ENCODE measurements at places on chromosomes 12 and 14.
A peak's percentile ranks its signal among the peaks of the same experiment; 100 is the strongest.

- DNase-seq, result no peak
Measured at GRCh38 chr12:96414637-96415036, 14.4 kb upstream of the CDK17 start.

- DNase-seq, result peak; percentile 87
Measured at GRCh38 chr14:96267336-96267735, 11.3 kb downstream of the BDKRB1 start.

GRCh38 chr14:79334272-79334671 lies 877.0 kb downstream of the DIO2 start:
- no peak for DNase-seq

DNA sequence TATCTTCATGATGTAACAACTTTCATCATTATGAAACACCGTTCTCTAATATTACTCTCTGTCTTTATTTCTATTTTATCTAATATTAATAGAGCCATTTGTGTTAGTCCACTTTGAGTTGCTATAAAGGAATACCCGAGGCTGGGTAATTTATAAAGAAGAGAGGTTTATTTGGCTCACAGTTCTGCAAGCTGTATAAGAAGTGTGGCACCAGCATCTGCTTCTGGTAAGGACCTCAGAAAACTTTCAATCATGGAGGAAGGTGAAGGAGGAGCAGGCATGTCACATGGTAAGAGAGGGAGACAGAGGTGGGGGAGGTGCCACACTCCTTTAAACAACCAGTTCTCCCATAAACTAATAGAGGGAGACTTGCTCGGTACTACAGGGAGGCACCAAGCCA lies 25.1 kb downstream of the BORCS5 start:
- no peak for DNase-seq

GRCh38 chr14:54010981-54011380 lies 54.4 kb upstream of the BMP4 start:
- DNase-seq, result no peak

GRCh38 chr12:4734625-4735340 lies 14.6 kb downstream of the GALNT8 start:
- DNase-seq, result no peak

DNA sequence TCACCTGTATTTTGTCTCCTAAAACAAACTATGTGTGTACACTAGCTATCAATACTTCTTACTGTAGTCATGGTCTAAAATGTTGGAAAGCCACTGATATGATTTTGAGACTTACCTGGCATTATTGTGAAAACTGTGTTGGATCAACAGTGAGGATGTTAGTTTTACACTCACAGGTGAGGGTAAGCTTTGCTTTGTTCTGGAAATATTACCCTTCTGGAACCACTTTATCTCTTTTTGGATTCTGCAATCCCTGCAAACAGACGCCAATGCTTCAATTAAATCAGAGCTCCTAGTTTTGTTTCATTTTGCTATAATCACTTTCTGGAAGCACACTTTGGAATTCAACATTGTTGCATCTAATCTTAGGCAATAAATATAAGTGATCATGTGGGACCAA lies 223.3 kb downstream of the RPS29 start:
- DNase-seq, result no peak

DNA sequence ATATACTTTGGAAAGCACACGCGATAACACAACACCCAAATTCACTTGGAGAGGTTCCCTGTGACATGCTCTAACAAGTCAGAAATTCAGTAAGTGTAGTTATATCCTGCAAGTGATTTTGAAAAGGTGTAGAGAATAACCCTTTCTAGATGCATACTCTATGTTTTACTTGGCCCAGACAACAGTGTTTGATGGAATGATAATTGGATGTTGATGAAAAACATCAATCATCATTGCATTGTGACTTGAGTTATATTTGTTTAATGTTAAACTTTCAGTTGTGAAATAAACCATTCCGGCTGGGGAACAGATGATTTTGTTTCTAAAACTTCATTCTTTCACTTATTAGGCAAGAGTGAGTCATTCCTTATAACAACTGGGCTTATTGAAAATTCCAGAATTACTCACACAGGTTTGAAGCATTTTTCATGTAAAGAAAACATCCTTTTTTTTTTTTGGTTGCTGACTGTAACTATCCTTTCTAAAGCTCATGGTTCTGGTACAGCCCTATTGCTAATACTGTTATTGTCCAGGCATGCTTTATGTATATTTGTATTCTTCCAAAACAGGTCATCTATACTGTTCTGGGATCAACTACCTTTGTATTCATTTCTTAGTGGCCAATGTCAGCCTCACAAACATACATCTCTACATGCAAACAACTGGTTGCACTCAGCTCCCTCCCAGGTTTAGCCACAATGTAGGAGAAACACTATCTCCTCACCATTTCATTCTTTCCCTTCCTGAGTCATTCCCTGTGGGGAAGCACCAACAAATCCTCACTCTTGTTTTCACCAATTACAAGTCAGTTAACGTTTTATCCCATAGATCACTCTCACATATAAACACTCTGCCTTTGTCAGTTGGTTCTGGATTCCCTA lies 121.2 kb upstream of the LRIG3 start:
- DNase-seq, result no peak

- DNase-seq, result peak; percentile 85
Measured at GRCh38 chr14:68676511-68676943, 116.3 kb downstream of the ZFP36L1 start.

DNA sequence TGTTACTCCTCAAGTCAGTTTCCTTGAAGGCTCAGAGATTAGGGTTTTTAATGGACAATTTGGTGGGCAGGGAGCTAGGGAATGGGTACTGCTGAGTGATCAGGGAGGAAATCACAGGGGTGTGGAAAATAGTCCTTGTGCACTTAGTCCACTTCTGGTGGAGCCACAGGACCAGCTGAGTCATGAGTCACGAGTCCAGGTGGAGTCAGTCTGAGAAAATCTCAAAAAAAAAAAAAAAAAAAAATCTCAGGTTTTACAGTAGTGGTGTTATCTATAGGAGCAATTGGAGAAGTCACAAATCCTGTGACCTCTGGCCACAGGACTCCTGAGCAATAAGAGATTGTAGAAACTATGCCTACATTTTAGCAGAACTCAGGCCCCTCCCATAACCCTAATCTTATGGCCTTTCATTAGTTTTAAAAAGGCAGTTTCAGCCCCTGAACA lies 28.2 kb upstream of the AMN1 start:
- no peak for DNase-seq

- DNase-seq, result no peak
Measured at GRCh38 chr14:97995038-97995437, 1197.9 kb downstream of the VRK1 start.

- no peak for DNase-seq
Measured at GRCh38 chr14:99751539-99752485, 41.4 kb upstream of the EML1 start.

GRCh38 chr14:103732868-103733620 lies 17.4 kb downstream of the ZFYVE21 start:
- DNase-seq, result no peak

DNA sequence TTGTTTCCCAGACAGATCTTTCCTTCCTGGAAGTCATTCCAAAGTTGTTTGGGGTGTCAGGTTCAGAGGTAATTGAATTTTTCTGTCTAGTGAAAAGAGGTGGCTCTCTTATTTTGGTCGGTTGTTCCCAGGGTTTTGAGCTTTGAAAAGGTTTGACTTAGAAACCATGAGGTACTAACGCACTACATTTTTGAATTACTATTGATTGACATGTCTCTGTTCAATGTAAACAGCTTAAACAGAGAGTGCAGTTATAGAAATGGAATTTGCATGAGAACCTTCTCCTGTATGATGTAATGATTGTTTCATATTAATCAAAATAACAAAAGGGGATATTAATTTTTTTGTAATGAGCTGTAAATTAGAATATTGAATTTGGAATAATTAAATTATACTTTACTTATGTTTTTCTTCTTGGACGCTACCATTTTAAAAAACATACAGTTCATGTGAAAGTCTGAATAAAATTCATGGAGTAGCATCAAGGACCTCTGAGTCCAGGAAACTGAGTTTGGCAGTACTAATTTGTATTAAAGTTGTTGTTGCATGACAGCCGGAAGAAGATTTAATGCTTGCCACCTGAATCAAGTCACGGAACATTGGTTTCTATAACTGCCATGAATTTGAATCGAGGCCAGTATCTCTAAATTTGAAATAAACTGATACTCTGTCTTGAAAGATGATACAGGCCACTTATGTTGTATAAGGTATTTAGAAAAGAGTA lies 41.7 kb downstream of the NPAS3 start:
- no peak for DNase-seq

DNA sequence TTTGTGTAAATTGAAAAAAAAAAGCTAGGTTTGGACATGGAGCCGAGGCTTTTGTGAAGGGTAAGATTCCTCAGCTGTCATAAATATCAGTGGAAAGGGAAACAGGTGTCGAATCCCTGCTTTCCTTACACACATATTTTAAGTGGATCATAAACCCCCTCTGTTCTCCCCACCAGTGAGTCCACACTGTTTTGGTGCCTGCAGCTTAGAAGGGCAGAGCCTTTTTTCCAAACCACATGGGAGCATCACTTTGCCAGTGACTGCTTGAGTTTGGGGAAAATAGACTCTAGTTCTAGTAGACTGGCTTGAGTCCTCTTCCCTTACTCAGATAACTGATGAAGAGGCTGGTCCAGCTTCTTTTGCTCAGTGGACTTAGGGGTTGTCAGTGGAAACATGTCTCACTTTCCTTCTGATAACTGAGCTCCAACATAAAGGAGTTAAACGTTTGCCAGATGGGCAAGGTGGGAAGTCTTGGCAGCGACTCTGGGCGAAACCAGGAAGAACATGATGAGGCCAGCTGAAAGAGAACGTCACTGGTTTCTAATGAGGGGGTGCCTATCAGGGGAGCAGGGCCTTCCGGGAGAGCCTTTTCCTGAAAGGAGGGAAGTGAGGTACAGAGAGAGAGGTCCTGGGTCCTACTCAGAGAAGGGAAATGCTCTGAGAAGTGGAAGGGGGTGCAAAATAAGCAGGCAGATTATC lies 168.1 kb upstream of the PARP11 start:
- no peak for DNase-seq

DNA sequence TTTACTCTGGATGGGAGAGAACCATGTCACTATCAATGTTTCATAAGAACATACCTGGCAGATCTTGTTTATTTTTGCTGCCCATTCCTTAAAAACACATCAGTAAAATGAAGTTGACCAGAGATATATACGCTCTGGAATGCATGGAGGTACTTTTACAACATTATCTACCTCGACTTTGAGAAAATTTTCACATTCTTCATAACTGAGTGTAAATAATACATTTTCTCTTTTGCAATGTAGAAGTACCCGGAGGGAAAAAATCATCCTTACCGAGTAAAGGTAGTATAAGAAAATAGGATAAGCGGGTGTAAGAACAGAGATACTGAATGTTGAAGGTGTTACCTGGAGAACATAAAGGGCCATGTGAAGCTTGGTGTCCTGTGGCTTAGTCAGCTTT lies 80.7 kb downstream of the TMEM116 start:
- no peak for DNase-seq

GRCh38 chr12:94207849-94208621 lies 59.7 kb downstream of the PLXNC1 start:
- DNase-seq, result no peak

DNA sequence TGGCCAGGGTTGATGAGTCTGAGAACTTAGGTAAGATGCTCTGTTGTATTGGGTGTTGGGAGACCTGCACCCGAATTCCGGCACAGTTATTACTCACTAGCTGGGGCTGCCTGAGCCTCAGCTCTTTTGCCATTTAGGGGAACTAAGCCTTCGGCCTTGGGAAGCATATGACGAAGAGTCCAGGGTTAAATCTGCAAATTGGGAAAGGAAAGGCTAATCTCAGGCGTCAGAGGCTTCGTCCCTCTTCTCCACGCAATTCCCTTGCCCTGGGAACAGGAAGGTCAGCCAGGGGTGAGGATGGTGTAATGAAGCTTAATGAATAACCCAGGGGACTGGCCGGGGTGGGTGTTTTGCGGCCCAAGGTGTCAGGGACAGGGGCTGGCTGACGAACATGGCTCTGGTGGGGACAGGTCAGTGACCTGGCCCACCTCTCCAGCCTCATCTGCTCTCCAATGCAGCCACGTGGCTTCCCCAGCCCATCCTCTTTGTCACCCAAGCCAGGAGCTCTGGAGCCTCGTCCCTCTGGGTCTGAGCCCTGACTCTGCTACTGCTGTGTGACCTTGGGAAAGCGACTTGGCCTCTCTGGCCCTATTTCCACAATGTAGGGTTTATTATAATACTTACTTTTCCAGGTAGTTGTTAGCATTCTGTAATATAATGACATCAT lies 3.8 kb upstream of the SDSL start:
- no peak for DNase-seq

- DNase-seq, result no peak
Measured at GRCh38 chr12:102992297-102992696, 34.8 kb downstream of the ASCL1 start.
